ENCODE measurements at places on chromosomes 12 and 14.

- DNase-seq: no peak
These were observed 44.3 kb upstream of the KTN1 start for GRCh38 chr14:55535516-55536203.

DNA sequence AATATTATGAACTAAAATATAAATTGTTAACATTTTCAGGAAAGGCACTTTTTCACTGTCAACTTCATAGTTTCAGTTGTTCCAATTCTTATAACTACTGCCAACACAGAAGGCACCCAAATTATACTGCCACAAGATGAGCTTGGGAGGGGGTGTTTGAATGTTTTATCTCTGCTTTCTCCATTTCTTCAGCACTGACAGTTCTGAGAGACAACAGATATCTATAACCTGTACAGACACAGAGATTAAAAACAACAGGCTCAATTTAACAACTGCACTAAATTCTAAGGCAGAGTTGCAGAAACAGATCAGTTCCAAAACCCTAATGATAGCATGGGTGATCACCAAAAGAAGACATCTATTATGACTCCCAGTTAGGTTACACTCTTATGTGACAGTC, 12.8 kb downstream of the SCAF11 start:
- no peak for DNase-seq

- no peak for DNase-seq
These were observed 16.3 kb downstream of the RAPGEF3 start for GRCh38 chr12:47742253-47742825.

- no peak for DNase-seq
These were observed 381.8 kb downstream of the EGLN3 start for GRCh38 chr14:33568935-33569579.

DNA sequence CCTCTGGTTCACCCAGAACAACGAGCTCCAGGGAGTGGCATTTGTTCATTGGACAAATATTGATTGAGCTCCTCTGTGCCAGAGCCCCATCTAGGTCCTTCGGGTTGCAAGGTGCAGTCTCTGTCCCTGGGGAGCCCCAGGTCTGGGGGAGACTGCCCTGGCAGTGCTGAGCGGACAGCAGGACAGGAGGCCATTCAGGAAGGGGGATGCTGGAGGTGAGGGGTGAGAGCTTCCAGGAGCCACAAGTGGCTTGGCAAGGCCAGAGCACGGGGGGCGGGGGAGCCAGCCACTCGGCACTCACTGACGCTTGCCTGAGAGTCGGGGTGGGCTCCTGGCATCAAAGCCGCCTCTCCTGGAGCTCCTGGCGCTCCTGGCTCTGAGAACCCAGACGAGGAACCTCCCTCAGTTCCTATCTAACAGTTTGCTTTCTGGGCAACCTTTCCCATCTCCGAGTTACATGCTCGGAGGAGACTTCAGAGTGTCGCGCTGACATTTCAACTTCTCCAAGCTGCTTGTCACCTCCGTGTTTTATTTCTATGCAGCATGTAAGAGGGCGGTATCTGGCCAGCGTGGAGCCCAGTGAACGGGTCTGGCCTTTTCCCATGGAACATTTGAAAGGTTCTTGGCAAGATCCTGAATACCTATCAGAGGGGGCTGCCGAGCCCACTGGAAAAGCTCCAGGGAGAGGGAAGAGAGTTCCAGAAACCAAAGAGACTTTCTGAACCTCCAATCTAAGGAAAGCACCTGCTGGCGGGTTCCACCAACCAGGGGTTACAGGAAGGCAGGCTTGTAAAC, 62.0 kb upstream of the BCL11B start:
- DNase-seq: no peak

GRCh38 chr14:97283005-97283403, 485.8 kb downstream of the VRK1 start:
- DNase-seq: no peak

DNA sequence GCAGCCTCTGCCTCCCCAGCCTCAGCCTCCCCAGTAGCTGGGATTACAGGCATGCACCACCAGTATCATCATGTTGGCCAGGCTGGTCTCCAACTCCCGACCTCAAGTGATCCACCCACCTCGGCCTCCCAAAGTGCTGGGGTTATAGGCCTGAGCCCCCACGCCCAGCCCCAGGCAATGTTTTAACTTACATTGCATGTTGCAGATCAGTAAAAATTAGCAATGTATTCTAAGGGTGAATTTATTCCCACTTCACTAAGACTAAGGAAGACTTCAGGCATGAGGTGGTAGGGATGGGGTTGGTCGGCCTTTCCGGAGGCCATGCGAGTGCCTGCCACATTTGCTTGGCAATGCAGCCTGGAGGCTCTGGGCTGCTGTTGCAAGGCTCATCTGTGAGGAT, 66.8 kb upstream of the JDP2 start:
- DNase-seq: no peak

DNA sequence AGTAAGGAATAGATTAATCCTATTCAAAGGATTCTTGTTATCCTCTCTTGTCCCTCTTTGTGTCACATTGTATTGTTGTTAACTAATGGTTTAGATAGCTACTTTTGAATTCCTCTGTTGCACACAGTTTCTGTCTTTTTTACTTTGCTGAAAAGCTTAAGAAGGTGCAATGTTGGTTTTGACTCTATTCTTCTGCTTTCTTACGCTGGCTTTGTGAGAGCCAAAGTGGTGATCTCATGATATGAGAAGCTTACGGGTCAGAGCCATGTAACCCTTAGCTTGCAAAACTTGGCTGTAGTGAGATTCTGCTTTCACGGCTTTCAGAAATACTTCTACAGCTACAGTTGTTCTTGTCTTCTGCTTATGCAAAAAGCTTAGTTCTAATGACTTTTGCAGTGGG, 239.7 kb downstream of the TRHDE start:
- DNase-seq: no peak

DNA sequence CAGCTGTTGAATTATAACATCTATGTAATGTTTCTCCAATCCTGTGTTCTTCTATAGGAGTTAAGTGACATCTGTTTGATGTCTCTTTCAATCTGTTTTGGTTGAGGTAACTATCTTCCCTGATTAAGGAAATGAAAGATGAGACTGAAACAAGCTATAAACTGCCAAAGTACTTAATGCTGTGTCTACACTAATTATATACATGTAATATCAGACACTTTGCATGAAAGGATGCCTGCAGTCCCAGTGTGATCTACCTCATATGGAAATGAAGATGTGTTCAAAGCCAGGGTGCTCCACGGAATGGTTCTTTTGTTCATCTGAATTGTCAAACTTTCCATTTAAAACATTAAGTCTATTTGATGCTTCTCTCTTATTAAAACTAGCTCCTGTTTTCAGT, 958.3 kb downstream of the GALC start:
- DNase-seq: no peak

DNA sequence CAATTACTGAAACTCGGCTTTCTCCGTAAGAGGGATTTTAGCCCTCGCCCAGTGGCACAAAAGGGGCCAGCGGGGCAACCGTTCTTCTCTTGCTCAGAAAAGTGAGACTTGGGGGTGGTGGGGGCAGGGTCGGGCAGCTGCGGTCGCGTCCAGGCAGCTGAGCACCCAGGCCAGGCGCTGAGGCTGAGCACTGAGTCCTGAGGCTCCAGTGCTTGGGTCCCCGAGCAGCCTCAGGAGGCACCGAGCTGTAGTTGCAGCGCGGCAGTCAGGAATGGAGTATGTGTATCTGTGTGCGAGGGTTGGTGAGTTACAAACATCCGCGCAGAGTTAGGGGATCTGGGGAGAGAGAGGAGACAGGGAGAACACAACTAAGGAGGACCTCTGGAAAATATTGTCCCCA, 4.1 kb upstream of the HOXC6 start:
- no peak for DNase-seq

DNA sequence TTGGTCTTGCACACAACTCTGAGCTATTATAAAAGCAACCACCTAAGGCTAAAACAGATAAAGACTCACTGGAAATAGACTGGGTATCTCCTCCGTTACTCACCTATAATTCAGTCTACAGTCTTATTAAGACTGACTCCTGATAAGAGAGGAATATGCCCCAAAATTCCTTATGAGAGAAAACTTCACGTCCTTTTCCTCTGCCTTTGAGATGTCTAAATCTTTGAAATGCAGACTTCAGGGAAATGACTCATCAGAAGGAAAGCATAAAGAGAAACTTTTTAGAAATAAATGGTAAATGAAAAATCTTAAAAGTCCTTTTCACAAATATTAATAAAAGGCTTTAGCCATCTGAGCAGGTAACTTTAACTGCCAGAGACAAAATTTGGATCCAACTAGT, 187.5 kb upstream of the RTL1 start:
- DNase-seq: no peak

DNA sequence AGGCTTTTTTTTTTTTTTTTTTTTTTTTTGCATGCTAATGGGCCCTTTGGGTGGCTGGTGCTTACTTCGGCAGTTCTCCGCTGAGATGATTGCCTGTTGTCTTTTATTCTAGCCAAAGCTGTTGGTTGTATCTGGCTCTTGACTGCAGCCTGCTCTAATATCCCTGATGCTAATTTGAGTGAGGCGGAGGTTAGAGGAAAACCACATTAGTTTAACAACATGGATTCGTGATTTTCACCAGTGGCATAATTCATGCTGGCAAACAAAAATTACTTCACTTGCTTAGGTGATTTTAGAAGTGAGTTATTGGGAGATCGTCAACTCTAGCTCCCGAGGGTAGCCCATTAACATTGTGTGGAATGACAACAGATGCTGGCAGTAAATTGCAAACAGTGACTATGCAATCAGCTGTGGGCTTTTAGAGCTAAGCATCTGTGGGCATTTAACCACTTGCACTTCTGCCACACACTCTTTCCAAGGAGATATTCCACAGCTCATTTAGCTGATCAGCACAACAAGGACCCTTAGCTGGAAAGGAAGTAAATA, 97.6 kb upstream of the ZDHHC17 start:
- DNase-seq: no peak

DNA sequence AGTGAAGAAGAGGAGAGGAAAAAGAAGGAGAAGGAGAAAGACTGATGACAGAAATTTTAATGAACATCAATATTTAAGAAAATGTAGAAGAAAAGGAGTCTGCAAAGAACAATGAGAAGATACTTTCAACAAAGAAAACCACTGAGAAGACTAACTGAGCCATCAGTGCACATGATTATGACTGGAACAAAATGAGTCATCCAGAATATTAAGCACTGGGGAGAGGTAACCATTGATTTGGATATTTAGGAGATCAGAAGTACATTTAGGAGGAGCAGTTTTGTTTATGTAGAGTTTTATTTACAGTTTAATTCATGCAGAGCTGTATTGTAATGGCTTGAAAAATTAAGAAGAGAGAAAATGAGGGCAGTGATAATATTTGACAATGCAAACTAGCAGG, 159.1 kb downstream of the C12orf50 start:
- DNase-seq: no peak

GRCh38 chr12:19577281-19577530, 137.9 kb downstream of the AEBP2 start:
- DNase-seq: no peak

DNA sequence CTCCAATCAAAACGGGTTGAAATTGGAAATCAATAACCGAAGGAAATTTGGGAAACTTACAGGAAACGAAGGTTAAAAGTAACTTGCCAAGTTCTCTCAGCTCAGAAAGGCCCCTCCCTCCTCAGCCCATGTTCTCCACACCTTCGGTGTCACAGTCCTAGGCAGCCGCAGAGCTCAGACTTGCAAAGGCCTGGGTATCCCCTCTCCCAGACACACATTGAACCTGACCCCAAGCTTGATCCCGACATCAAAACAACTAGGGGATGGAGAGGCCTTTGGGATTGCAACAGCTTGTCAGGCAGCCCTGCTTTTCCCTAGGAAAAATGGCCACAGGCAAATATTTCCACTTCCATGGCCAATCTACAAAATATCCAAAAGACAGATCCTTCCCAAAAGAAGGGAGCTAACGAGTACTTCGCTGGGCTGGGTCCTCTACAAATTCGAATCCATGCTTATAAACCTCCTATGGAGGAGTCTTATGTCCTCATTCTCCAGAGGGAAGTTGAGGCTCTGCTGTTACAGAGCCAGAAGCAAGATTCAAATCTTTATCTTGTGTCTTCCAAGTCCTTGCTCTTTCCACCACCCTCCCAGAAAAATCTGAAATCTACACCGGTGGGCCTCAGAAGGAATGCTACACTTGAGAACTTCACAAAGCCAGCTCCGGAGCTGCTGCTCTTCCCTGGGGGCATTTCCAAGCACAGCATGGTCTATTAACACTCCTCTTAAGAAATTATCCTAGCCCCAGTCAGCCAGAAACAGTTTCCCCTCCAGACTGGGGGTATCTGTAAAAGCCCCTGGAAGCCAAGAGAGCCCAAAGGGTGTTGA, 35.7 kb upstream of the PNMA1 start:
- DNase-seq: no peak

GRCh38 chr12:52473768-52474167, at the start of gene KRT6C:
Gene KRT6C (minus strand): TSS chr12:52473805. CDS start chr12:52473737, 68 bp downstream.
- DNase-seq: no peak

Data from anterior cingulate cortex (tissue), 58 donors.